Stimulated activated CD4-positive, alpha-beta T cell treated with anti-CD3 and anti-CD28 coated beads, TNF-alpha, amount 100 ng/mL, for 1 hour (primary cell): ENCODE measurements at places on chromosomes 2 and 18.

DNA sequence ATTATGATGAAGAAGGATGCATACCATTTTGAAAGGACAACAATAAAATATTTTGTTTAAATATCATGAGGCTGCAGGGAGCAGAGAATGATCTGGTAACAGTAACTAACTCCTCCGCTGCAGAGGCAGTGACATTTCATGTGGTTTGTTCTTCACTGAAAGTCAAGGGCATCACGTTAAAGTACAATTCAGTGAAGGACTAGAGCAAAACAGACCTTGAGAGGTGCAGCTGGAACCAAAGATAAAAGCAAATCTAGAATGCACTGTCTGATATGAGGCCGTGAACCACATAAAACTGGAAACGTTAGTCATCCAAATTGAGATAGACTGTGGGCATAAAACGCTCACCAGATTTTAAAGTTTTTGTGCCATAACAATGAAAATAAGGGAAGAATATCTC is 522.9 kb upstream of the TNP1 start:
- DNase-seq = no peak

- DNase-seq = no peak
Observed at GRCh38 chr18:31649978-31650719, 34.2 kb downstream of the B4GALT6 start.

- DNase-seq = no peak
Observed at GRCh38 chr2:9092383-9093282, 89.1 kb upstream of the MBOAT2 start.

- DNase-seq = no peak
Observed at GRCh38 chr2:200257570-200257969, 48.9 kb upstream of the SPATS2L start.

GRCh38 chr2:73337828-73338227 is 44.5 kb upstream of the EGR4 start:
- DNase-seq = no peak

GRCh38 chr2:37657471-37657870 is 14.0 kb downstream of the CDC42EP3 start:
- no peak for DNase-seq

DNA sequence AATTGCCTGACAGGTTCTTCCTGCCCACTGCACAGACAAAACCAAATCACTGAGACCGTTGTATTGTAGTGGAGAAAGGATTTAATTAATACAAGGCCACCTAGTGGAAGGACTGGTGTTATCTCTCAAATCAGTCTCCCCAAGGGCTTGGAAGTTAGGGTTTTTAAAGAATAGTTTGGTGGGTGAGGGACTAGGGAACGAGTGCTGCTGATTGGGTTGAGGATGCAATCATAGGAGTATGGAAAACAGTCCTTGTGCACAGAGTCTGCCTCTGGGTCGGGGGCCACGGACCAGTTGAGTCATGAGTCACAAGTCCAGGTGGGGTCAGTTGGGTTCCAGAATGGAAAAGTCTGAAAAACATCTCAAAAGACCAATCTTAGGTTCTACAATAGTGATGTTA is 89.1 kb downstream of the B3GNT2 start:
- no peak for DNase-seq

- no peak for DNase-seq
Observed at GRCh38 chr2:143608758-143609157, 479.5 kb downstream of the ARHGAP15 start.

DNA sequence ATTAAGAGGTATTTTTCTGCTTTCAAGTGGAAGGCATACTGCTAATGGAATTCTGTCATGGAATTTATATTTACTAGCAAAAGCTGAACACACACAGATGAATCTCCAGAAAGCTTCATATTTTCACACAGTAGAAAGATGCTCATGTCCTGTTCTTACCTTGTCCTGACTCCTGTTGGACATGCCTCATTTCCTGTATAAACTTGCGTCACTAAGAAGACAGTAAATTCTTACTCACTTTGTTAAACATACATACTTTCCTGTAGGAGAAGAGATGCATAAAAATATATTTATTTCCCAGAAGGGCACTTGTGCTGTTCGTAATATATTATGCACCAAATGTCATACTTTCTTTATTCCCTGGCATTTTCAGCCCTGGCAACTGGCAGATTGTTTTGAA is 238.3 kb upstream of the RASGRP3 start:
- no peak for DNase-seq

DNA sequence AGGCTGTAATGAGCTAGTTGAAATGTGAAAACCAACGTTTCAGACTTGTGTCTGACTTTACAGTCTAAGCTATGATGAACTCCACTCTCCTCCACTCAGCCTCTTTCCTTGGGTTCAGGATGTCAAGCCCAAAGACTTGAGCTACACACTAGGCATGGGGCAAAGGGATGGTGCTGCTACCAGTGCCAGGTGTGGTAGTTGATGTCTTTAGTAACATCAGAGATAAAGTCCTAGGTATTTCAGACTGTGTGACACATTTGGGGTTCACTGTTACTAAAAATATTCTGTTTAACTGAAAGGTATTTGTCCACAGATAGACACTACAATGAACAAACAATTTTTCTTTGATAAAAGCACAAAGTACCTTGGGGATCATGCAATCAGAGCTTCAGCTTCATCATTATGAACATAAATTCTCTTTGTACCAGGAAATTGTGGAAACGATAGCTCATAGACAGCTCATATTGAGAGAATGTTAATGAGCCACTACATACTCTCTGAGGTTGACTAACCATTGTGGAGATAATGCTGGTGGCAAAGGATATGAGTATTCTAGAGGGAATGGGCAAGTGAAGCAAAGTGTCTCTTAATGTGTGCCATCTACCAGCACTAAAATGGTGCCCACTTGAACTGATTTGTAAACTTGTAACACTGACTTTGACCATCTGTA is 253.7 kb upstream of the THUMPD2 start:
- no peak for DNase-seq

DNA sequence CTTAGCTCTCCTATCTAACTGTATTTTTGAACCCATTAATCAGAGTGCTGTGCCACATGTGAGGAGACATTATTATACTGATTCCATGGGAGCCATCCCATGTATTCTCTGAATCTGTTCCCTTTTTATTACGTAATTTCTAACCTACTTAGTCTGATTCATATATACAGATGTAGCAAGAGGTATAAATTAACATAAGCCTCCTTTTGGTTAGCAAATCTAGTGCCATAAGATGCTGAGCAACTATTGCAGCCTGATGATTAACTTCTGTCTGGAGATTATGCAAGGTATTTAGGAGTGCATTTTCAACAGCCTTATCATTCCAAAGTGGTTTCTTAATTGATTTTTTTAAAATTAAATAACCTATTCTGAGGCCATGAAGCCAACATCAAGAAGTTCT is 114.1 kb upstream of the MSH2 start:
- no peak for DNase-seq

DNA sequence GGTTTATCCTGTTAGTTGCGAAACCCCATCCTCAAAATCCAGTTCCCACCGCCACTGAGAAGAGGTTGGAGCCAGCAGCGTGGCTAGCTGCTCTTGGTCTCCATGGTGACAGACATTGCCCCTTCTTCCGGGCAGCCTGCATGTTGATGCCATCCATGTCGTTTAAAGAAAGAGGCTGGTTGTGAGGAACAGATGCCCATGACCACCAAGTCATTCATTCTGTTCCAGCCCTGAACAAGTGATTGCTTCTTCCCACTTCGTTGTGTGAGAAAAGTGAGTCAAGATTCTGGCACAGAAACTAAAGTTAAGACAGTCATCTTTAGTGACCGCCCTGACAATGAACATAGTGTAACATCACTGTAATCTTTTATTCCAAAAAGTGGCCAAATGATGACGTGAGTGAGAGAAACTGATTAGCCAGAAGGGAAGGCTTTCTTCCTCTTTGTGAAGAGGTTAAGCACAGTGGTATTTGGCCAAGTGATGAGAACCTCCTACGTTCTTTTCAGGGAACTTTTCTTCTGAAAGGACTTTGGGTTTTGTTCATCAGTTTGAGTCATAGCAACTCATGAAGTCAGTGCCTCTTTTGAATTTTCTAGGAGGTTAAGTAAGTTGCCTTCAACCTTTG is 272.5 kb downstream of the GALR1 start:
- no peak for DNase-seq

- no peak for DNase-seq
Observed at GRCh38 chr18:56637176-56637575, 1.2 kb downstream of the TXNL1 start.

DNA sequence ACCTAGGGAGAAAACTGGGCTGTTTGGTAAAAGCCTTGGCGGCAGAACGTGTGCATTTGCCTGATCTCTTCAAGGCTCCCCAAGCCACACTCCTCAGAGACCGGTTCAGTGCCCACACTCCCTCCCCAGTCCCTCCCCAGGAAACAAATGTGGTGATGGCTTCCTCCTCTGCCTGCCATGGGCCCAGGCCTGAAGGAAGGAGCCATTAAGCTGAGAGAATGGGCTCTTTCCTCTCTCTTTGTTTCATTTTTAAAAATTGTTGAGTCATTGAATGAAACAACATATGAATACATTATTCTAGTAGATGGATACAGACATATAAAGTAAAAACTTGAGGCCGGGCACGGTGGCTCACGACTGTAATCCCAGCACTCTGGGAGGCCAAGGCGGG is 50.6 kb upstream of the YWHAQ start:
- no peak for DNase-seq

DNA sequence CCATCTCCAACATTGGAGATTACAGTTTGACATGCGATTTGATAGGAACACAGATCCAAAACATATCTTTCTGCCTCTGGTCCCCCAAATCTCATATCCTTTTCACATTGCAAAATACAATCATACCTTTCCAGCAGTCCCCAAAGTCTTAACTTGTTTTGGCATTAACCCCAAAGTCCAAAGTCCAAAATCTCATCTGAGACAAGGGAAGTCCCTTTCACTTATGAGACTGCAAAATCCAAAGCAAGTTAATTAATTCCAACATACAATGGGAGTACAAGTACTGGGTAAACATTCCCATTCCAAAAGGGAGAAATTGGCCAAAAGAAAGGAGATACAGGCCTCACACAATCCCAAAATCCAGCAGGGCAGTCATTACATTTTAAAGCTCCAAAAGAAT is 265.4 kb downstream of the GULP1 start:
- DNase-seq = no peak

DNA sequence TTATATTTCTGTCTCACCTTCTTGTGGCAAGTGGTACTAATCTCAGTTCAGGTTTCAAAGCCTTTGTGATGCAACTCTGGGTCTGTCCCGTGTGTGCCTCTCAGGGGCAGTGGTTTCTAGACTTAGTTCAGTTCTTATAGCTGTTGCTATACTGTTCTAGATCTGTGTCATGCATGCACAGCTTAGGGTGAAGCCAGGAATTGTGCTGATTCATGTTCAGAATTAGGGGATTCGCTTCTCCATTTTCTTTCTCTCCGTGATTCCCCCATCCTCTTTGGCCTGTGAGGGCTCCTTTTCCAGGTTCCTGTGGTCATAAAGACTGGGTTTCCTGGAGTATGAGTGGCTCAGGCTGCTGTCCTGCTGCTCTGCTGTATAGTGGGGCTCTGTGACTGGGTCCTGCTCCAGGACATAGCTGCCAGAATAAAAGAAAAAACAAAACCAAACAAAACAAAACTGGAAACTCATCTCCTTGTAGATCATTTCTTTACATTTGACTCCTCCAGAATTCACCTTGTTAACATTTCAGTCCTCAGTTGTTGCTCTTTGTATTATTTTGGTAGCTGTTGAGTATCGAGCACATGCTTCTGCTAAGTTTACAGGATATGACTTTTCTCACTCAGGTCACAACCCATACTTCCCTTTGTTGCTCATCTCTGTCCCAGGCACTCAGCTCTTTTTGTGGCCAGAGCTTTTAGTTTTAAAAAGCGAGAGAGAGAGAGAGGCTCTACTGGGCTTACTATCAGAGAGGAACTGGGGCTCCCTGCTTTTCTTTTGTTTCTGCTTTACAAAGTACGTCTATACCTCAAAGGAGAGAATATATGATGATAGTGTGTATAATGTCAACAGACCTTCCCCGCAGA is 34.2 kb downstream of the CERS6 start:
- DNase-seq = no peak

DNA sequence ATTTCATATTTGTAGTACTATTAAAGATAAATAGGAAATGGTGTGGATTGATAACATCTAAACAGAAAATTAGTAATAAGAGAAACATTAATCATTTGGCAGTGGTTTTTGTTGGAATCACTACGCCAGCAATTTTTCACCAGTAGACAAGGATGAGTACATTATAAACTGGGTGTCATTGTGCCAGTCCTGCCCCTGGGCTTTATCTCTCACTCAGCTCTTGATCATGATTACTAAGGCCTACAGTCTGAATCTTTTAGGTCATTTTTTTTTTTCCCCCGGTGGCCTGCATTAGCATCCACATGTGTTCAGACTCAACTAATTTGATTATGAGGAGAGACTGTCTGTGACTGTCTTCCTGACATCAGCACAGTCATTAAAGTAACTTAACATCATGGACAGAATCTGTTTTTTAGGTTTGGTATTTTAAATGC is 16.2 kb downstream of the GULP1 start:
- DNase-seq = no peak

DNA sequence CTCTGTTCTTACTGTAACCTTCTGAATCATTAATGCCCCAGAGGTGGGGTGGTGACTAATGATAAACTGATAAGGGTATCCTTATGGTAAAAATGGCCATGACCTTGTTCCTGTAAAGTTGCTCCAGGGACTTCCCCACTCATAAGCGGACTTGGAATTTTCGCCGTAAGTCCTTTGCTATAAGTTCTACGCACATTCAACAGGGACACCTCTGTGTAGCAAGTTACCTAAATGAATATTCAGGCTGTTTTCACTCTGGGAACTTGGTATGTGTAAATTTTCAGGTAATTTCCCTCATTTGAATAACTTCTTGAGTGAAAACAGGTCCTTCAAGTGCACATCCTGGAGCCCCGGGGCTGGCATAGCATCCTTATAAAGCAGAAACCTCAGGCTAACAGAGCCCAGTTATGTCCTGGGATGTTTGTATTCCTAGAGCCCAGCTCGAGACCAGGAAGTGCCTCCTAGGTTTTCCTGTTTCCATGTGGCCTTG is 9.4 kb upstream of the AGFG1 start:
- DNase-seq = no peak

DNA sequence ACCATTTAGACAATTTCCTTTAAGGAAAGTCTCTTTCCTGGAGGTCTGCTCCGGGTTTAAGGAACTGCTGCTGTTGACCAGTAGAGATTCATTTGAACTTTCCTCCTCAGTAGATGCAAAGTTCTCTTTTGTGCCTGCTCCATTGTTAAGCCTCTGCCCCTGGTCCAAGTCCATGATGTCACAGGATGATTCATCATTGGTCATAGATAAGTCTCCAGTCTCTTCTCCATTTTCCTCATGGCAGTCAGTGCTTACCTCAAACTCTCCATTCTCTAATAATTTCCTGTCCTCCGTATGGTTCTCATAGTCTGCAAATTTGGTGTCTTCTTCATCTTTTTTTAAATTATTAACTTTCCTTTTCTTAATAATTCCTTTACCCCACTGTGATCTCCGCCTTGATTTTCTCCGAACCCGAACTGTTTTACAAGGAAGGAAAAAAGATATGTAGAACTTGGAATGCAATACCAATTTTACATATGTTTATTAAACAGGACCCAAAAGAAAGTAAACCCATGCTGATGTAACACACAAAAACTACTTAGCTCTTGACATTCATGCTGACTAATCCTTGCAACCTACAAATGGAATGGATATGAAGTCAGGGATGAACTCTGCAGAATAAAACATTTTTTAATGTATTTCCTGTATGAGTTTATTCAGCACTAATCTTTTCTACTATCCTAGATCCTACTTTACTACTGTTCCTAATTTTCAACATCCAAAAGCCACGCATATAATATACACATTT is 169.1 kb downstream of the ATAD2B start:
- no peak for DNase-seq
